ENCODE measurements at places on chromosomes 4 and X.

GRCh38 chrX:72255445-72255844, 16.6 kb upstream of the ERCC6L start:
- no peak for DNase-seq

DNA sequence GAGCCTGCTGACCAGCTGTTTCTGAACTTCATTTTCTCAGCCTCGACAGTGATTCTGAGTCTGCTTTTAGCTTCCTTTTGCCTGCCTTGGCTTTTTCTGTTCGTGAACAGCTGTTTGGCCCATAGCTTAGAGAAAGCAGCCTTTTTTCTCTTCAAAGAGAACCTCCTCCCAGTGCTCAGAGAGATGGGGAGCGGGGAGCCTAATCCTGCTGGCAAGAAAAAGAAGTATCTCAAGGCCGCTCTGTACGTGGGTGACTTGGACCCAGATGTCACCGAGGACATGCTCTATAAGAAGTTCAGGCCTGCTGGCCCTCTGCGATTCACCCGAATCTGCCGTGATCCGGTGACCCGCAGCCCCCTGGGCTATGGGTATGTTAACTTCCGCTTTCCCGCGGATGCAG, 756 bp downstream of the PABPC5 start:
- DNase-seq = no peak

DNA sequence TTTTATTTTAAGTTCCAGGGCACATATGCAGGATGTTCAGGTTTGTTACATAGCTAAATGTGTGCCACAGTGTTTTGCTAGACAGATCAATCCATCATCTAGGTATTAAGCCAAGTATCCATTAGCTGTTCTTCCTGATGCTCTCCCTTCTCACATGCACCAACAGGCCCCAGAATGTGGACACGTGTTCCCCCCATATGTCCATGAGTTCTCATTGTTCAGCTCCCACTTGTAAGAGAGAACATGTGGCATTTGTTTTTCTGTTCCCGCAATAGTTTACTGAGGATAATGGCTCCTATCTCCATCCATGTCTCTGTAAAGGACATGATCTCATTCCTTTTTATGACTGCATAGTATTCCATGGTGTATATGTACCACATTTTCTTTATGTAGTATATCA, 374.8 kb upstream of the FAT1 start:
- DNase-seq = no peak

GRCh38 chrX:68822641-68823410, 6.0 kb upstream of the EFNB1 start:
- no peak for DNase-seq

DNA sequence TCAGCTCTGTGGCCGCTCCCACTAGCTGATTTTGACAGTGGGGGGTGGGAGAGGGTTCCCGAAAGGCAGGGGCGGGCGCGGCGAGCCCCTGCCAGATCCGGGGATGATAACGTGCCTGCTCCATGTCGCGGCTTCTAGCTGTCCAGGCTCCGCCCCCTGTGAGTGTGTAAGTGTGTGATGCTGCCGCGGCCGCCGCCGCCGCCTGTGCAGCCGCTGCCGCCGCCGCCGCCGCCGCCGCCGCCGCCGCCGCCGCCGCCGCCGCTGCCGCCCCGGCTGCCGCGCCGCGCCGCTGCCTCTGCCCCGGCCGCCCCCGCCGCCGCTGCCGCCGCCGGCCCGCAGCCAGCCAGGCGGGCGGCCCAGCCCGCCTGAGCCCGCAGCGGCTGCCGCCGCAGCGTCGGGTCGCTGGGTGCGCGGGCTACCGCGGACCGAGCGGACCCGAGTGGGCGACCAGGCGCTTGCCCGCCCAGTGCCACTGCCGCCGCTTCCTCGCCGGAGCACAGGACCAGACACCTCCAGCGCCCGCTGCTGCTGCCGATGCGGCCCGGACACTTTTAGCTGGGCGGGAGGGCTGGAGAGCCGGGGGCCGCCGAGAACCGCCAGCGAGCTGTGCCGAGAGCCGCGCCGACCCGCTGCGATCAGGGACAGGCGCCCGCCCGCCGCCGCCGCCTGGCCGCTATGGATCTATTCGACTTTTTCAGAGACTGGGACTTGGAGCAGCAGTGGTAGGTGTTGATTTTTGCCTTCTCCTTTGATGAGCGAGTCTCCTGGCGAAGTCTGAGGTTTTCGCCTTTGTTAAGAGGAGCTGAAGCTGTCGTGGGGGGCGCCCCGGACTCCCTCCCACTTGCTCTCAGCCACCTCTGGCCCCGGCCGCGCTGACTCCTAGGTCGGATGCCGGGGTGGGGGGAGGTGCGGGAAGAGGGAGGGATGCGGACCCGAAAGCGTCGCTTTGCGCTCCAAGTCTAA, at the start of gene AFF2:
Gene AFF2 (plus strand): TSS at position 195 of the 963 bp plus-strand sequence. CDS start 481 bp downstream, at position 676.
- DNase-seq = no peak

- no peak for DNase-seq
These were observed 160.1 kb upstream of the GYPA start for GRCh38 chr4:144300616-144301015.

- DNase-seq = no peak
These were observed 138.9 kb downstream of the DCLK2 start for GRCh38 chr4:150217192-150217591.

DNA sequence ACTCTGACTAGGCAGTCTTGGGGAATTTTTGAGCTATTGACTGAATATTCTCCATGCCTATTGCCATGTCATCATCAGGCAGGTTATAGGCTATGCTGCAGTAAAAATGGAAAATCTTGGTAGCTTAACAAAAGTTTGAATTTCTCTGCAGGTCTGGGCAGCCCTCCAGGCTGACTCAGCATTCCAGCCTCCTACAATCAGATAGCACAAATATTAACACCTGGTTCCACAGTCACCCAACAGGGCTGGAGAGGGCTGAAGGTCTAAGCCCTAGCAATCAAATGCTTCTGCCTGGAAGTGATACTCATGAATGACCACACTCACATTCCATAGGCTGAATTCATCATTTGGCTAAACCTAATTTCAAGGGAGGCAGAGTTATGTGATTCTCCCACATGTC, 9.6 kb upstream of the PPP3CA start:
- no peak for DNase-seq

DNA sequence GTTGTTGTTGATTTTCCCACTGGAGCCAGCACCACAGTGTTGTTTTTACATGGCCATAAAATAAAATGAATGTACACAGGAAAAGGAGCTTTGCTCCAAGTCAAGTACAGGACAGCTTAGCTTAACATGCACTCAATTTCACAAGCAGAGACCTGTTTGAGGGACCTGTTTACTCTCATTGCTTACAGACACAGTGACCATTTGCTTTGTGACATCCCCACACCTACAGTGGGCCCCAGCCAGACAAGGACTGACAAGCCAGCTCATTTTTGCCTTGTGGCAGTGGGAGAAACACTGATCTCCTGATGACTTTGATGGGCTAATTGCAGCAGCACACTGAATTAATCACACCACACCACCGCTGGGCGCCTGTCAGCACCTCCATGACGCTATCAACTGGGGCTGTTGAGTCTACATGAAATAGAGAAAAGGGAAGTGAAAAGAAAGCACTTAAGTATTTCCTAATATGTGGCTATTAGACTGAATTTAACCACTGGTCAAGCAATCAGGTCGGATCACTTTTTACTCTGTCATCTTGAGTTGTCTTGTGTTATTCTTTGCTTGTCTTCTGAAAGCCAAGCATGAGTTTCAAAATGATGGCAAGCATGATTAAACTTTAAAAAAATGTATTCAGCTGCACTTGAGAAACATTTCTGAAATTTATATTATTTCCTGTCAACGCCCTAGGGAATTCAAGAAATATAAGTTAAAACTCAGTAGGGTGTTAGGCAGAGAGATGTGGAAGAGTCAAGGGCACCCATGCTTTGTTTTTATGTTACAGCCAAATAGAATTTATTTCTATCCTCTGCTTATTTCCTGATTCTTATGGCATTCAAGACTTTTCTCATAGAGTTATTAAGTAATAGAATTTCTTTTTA, 557.7 kb downstream of the RAB28 start:
- no peak for DNase-seq

DNA sequence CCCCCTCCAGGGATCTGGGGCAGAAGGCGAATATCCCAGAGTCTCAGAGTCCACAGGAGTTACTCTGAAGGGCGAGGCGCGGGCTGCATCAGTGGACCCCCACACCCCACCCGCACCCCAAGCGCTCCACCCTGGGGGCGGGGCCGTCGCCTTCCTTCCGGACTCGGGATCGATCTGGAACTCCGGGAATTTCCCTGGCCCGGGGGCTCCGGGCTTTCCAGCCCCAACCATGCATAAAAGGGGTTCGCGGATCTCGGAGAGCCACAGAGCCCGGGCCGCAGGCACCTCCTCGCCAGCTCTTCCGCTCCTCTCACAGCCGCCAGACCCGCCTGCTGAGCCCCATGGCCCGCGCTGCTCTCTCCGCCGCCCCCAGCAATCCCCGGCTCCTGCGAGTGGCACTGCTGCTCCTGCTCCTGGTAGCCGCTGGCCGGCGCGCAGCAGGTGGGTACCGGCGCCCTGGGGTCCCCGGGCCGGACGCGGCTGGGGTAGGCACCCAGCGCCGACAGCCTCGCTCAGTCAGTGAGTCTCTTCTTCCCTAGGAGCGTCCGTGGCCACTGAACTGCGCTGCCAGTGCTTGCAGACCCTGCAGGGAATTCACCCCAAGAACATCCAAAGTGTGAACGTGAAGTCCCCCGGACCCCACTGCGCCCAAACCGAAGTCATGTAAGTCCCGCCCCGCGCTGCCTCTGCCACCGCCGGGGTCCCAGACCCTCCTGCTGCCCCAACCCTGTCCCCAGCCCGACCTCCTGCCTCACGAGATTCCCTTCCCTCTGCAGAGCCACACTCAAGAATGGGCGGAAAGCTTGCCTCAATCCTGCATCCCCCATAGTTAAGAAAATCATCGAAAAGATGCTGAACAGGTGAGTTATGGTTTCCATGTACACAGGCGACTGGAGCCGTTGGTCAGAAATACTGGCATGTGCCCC, at the start of gene CXCL1:
Gene CXCL1 (plus strand): TSS at position 264 of the 926 bp plus-strand sequence. CDS start 78 bp downstream, at position 342.
- no peak for DNase-seq

Data from stimulated activated CD8-positive, alpha-beta memory T cell treated with anti-CD3 and anti-CD28 coated beads, Interleukin-4, amount 100 ng/mL, for 4 hours (primary cell).